ENCODE measurements at places on chromosomes 12 and 14.

- no peak for DNase-seq
Observed at GRCh38 chr12:60021235-60021634, 425.4 kb downstream of the SLC16A7 start.

DNA sequence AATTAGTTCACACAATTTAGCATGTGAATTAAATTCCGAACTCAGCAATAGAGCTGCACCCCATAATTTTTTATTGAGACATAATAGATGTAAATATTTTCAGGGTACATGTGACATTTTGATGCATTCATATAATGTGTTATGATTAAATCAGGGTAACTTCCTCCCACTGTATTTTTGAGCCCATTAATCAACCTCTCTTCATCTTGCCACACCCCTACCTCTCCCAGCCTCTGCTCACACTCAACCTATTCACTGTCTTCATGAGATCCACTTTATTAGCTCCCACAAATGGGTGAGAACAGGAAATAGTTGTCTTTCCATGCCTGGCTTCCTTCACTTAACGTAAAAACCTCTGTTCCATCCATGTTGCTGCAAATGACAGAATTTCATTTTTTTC, 14.7 kb downstream of the IL26 start:
- DNase-seq: no peak

GRCh38 chr14:72129291-72129690, 197.1 kb downstream of the RGS6 start:
- DNase-seq: no peak

- DNase-seq: no peak
Observed at GRCh38 chr14:101098177-101098576, 194.7 kb upstream of the RTL1 start.

- DNase-seq: no peak
Observed at GRCh38 chr12:8648576-8649205, 13.9 kb downstream of the MFAP5 start.

- peak; percentile 79 for DNase-seq
Observed at GRCh38 chr14:66070542-66071319, 415.4 kb upstream of the CCDC196 start.

- no peak for DNase-seq
Observed at GRCh38 chr12:98355322-98355721, 160.1 kb upstream of the TMPO start.

DNA sequence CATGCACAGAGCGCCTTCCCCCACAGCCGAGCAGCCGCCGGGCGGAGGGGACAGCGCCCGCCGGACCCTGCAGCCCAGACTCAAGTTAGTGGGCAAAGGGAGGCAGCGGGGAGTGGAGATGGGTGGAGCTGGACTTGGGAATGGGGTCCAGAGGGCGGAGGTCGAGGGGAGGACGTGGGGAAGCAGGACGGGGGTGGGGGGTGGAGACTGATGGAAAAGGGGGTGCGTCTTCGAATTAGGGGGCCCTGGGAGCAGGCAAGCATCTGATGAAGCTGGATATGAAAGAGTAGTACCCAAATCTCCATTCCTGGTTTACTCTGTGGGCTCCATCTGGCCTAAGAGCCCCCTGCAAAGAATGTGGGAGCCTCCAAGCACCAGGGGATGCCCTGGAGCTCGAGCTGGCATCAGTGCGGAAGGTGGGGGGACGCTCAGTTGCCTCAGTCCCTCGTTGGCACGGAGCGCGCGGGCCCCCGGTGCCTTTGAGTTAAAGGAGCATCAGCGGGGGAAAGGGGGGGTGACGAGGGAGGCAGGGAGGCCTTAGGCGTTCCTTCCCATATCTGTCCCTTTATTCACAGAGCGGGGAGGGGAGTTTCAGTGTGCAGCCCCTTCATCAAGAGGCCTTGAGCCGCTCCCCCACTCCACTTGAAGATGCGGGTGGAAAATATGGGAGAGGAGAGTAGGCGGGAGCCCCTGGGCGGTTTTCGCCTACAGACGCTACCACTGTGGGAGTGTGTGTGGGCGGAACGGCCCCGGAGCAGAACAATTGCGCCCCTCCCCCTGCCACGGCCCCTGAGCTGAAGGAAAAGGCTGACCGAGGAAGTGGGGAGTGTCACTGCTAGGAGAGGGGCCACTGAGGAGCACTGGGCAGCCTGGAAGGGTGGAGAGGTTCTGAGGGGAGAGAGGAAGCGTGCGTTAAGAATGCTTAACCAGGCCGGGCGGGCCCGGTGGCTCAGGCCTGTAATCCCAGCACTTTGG, 644 bp downstream of the NAB2 start:
- DNase-seq: peak; percentile 67

GRCh38 chr14:46973295-46973694, 321.7 kb upstream of the RPL10L start:
- DNase-seq: no peak

GRCh38 chr12:62581288-62582064, 114.8 kb downstream of the MON2 start:
- no peak for DNase-seq

DNA sequence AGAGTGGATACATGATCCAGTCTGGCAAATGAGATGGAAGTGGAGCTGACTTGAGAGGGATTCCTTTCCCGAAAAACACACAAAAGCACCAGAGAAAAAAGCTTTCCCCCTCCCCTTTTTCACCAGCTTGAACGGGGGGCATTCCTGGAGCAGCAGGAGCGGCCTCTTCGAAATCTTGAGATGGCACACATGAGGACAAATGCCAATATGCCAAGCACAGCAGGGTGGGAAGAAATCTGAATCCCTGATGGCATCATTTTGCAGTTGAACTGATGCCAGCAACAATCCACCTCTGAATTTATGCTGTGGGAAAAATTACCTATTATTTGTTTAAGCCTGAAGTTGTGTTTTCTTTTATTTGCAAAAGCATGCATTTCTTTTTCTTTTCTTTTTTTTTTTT, 29.7 kb upstream of the BICD1 start:
- no peak for DNase-seq

- no peak for DNase-seq
Observed at GRCh38 chr14:83614956-83615355, 1915.0 kb upstream of the FLRT2 start.

DNA sequence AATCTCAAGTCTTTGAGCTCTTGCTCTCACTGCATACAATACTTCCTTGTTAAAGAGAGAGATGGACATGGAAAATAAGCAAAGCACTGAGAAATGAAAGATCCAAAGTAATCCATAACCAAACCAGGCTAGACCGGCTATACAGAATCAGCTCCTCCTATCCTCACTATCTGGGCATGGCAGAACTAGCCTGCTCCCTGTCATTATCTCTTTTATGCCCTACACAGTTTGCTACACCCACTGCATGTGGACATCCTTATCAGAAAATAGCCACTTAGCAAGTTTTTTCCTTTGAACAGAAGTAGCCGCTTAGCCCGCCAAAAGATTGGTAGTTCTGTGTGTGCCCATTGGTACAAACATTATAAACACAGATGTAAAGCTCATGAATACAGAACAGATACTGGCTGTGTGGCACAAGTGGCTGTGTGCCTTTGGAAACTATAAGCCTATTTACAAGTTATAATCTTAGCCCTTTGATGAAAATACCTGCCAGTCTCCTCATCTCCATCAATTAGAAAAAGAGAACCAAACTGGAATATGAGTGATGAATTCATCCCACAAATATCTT, 34.7 kb downstream of the SPTB start:
- DNase-seq: no peak

DNA sequence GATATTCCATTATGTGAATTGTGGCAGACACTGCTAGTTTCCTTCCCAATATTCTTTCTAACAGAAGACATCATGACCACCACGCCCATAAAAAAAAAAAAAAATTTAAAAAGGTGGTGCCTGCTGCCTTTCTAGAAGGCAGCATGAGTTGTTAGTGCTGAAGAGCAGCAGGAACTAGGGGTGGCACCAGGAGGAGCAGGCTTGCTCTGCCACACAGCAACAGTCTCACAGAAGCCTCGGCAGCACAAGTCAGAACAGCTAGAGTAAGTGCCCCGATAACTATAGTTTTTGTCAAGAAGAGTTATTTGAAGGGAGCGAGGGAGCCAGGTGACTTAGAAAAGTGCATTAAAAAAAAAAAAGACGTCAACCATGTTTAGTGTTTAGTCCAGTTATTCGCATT, 66.4 kb upstream of the TMEM263 start:
- DNase-seq: no peak

DNA sequence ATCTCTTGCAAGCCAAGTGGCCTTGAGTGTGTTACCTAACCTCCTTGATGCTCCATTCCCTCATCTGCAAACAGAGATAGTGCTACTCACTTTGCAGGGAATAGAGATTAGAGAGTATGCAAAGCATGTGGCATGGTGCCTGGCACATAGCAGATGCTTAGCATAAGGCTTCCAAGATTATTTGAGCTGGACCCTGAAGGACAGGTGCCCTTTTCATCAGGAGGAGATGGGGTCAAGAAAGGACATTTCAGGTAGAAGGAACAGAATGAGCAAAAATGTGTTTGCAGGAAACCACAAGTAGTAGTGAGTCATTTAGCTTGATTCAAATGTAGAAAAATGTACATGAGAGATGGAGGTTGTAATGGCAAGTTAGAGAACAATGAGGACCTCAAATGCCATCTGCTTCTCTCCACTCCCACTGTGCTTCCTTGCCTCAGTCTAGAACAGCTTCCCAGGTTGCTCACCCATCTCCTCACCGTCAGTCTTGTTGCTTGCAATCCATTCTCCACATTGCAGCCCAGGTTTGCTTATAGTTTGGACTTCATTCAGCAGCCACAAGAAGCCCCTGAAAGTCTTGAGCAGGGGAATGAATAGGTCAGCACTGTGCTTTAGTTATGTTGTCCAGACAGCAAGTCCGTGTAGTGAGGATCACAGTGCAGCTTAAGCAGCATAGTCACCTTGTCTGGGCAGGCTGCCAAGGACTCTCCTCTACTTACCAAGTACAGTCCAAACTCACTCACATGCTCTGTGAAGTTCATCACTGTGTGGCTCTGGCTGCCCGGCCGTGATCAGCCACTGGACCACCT, 536.3 kb upstream of the CCDC196 start:
- DNase-seq: no peak

GRCh38 chr14:30069536-30069935, 141.9 kb upstream of the PRKD1 start:
- DNase-seq: no peak

DNA sequence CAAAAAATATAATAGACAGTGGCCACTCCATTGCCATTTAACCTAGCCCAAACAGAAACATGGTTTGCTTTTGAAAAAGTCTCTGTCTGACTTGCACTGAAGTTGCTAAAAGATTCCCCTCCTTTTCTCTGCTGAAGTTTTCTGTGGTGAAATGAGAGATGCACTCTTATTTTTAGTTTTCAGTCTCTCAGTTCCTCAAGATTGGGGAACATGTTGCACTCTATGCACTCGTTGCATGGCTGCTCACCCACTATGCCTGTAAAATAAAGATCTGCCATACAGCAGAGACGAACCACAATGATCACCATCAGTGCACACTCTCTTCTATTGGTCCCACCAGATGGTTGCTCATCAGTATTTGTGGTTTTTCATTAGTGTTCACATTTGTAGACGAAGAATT, 13.1 kb upstream of the DAAM1 start:
- DNase-seq: no peak

GRCh38 chr12:3200032-3200617, 122.9 kb downstream of the TSPAN9 start:
- peak; percentile 78 for DNase-seq

GRCh38 chr14:101731187-101732080, 30.1 kb upstream of the PPP2R5C start:
- no peak for DNase-seq

GRCh38 chr14:38490273-38490672, 234.4 kb upstream of the CLEC14A start:
- DNase-seq: no peak

GRCh38 chr14:101072531-101072930, 169.0 kb upstream of the RTL1 start:
- peak; percentile 36 for DNase-seq

- no peak for DNase-seq
Observed at GRCh38 chr12:96120359-96121100, 73.6 kb upstream of the ELK3 start.

DNA sequence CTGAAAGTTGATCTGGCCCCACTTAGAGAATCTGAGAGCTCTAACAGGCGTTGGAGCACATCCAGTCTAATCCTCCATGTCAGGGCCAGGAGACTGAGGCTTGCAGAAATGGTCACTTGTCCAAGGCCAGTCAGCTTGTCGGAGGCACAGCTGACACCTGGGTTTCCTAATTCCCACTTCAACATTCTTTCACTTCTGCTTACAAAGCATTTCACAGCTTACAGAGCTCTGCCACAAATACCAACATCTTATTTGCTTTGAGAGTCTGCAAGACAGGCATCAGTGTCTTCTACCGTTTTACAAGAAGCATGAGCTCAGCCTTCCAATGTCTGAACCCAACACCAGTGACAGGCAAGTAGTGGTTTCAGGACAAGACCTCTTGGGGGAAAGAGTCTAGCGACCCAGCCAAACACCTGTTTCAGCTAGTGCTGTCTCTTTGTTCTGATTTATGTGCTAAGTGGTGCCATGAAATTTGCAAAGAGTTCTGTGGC, 31.8 kb downstream of the ISCA2 start:
- no peak for DNase-seq

- no peak for DNase-seq
Observed at GRCh38 chr12:121613462-121613861, 12.9 kb upstream of the ORAI1 start.

DNA sequence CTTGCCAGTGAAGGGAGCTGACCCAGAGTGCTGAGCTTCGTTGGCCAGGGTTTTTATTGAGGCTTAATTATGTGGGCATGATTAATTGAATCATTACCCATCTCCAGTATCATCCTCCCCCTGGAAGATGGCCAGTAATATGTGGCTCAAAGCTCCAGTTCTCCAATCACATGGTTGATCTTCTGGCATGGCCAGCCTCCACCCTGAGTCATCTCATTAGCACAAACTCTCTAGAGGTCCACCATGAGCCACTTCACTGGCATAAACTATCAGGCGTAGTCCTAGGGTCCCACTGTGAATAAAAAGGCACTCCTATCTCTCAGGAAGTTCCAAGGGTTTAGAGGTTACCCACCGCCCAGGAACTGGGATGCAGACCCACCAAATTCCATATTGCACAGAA, 135.0 kb downstream of the ANO6 start:
- DNase-seq: no peak

GRCh38 chr14:69317102-69317755, 57.3 kb downstream of the GALNT16 start:
- no peak for DNase-seq

DNA sequence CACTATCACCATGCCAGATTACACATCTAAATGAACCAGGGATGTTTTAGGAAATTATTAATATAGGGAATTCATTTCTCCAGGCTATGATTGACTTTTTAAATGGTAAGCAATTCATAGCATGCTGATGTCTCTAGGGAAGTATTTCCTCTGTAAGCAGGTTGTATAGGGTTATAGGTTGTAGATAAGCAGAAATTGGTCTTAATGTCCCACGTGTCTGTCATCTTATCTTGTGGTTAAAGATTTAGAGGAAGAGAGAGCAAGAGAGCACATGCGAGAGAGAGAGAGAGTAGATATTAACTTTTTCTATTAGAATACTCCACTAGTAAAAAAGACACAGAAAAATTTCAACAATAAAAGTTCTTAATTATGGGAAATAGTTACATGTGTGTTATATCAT, 32.6 kb downstream of the TRHDE start:
- DNase-seq: no peak

GRCh38 chr12:58950739-58951100, 30.4 kb upstream of the LRIG3 start:
- DNase-seq: no peak

GRCh38 chr12:24423611-24424010, 474.1 kb upstream of the SOX5 start:
- DNase-seq: no peak
